Thyroid gland (tissue), 4 donors: ENCODE measurements at places on chromosomes 5 and 9. TPM values are rescaled to one million over a fixed set of nuclear protein-coding genes. Genes with fewer than 3 reads are reported as not detected.

CFAP90 gene
- total RNA-seq, result 0.81 TPM

ALDOB gene
- not detected for total RNA-seq

GRCh38 chr5:55675119-55675518 lies 37.0 kb downstream of the SLC38A9 start:
- no peak for DNase-seq

DNA sequence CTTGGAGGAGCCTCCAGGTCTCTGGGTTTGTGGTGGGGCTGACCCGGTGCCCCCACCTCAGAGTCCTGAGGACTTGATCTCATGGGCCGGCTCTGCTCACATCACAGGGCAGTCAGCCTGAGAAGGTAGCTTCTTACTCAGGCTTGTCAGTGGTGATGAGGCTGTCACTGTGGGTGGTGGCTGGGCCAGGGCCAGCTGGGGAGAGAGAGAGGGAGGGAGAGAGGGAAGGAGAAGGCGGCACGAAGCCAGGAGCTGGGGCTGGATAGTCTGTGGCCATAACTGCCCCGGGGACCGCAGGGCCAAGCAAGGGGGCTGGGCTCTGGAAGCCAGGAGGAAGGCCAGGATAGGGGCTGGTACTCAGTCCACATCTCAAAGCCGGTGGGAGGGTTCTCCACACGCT lies 6.5 kb downstream of the NTNG2 start:
- DNase-seq, result no peak

GRCh38 chr9:99445371-99445891 lies 223.3 kb downstream of the SEC61B start:
- peak; percentile 3 for DNase-seq
